H1 (cell line): ENCODE measurements at places on chromosomes 3 and 15.

GRCh38 chr15:49154359-49154758 is 1.0 kb downstream of the COPS2 start:
- DNase-seq, result no peak

DNA sequence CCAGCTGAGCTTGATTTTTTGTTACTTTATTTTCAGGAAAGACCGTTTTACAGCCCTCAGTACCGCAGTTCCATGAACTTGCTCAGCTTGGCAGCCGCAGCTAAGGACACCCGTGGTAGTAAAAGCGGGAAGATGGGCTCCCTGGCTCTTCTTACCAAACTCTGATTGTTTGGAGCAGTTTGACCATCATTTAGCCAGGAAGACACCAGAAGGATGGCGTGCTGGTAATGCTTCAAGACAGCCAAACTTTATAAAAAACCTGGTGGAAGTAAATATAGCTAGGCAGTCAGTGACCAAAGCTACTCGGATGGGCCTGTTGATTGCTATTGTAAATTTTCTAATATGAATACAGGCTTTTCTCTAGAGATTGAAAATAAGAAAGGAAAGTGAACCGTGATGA is 28.9 kb downstream of the POLR2M start:
- no peak for DNase-seq

DNA sequence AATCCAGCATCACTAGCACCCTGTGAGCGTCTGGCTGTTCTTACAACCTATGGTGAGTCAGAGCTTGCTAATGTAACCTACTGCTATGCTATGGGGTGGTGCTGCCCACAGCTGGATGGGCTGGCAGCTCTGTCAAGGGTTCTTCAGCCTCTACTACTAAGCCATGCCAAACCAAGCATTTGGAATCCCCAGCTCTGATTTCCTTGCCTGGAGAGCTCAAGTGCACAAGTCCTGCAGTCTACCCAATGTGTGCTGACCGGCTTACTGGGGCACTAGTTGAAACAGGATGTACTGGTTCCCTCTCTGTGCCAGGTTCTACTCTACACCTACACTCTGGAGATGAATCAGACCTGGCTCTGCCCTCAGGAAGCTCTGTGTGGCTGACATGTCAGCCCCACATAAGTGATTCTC is 4.2 kb downstream of the TEX264 start:
- no peak for DNase-seq

GRCh38 chr3:69085168-69085832 is 563 bp downstream of the ARL6IP5 start:
- no peak for DNase-seq

- DNase-seq, result no peak
These were observed 51.5 kb downstream of the RAD18 start for GRCh38 chr3:8911781-8912180.

DNA sequence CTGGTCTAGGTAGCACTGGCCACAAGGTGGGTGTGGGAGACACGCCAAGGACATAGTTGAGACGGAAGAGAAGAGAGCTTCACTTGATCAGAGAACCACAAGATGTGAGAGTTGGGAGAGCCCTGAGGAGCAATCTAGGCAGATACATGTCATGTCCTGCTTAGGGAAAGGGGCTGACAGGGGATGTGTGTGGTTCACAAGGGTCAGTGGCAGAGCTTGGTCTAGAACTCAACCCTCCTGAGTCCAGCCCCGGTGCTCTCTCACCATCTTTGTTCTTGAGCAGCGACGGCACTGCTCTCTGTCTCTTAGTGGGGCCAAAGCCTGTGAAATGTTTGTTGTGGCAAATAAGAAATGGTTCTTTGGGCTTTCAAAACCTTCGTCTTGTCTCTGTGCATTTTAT is 243.5 kb upstream of the ROPN1 start:
- DNase-seq, result no peak

DNA sequence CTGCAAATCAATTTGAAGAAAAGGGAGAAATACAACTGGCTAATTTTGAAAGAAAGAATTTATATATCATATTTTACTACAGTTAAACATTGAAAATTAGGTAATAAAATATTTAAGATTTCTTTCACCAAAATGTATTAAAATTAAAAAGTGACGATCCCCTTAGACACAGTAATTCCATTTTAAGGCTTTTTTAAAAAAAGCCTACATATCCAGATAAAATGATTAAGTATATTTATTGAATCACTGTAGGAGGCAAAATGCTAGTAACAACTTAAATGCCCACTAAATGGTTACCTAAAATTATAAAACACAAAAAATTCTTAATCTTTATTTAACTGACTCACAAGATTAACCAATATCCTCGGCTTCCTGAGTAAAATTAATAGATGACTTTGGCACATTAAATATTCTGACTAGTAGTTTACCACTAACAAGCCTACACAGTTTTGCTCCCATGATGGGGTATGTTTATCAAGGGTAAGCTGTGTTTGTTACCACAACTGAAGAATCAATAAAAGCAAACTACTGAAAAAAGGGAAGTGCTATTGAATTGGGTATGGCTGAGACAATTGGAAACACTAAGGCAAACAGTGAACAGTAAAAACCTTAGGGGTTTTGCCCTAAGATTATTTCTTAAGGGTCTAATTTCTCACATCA is 28.4 kb downstream of the ANKRD28 start:
- no peak for DNase-seq

- DNase-seq, result no peak
These were observed 10.7 kb downstream of the PCSK6 start for GRCh38 chr15:101478701-101479341.

DNA sequence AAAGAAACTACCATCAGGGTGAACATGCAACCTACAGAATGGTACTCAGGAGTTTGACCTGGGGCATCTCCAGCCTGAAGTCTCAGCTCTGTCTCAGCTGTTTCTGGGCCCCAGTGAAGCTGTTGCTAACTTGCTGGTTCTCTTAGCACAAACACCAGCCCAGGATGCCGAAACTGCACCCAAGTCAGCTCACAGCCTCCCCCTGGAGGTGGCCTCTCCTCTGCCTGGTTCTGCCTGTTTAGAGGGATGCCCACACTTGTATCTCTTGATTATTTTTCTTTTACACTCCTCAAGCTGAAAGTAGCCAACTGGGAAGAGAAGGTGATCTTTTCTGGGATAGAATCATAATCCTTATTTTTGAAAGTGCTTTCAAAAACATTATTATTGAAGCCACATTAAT is 289.0 kb upstream of the RASGRP1 start:
- DNase-seq, result peak; percentile 73

DNA sequence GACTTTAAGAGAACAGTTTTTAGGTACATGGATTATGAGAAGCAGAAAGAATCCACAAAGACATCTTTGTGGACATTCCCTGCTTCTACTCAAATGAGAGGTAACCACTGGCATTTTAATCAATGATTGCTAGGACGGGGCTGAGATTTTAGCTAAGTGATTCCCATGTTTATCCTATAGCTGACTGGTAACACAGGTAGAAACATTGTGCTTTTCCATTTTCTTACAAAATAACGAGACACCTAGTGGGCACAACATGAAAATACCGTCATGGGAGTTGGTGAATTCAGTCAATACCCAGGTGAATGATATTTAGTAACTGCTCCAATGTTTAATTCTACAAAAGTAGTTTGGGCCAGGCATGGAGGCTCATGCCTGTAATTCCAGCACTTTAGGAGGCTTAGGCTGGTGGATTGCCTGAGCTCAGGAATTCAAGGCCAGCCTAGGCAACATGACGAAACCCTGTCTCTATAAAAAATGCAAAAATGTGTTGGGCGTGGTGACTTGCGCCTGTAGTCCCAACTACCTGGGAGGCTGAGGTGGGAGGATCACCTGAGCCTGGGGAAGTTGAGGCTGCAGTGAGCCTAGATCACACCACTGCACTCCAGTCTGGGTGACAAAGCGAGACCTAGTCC is 37.2 kb upstream of the DENND4A start:
- no peak for DNase-seq

- no peak for DNase-seq
These were observed 60.3 kb downstream of the NOX5 start for GRCh38 chr15:69074843-69075224.

DNA sequence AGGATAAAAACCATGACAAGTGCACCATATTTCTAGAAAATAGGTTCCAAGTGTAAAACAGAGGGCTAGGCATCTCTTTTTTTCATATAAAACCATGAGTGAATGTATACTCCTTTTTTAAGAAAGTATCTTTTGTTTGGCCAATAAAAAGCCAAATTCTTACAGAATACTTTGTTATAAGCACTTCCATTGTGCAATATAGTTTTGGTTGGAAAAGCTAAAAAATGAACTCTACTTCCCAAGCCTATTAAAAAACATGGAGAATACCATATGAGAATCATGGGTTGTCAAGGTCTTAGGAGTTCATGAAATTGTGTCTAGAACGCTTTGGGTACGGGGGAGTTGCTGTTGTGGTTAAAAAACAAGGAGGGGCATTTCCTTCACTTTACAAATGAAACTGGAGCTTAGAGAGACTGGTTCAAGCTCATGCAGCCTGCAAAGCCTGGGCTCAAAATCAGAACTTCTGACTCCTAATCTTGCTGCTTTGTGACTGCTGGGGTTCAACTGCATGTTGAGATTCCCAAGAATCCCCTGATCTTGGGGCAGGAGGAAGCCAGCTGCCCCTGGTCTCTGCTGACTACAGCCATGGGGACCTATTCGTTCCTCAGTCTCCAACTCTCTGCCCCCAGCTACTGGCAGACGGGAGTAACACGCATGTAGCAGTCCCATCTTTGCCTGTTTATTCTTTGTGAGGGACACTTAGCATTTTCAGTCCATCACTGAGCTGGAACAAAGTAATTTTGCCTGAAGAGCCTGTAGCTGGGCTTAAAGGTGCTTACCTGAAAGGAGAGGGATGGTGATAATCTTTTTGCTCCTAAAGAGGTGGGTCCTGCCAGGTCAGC is 229.1 kb downstream of the CHST2 start:
- DNase-seq, result no peak

- DNase-seq, result no peak
These were observed 6.7 kb downstream of the LYZL4 start for GRCh38 chr3:42403737-42404136.

DNA sequence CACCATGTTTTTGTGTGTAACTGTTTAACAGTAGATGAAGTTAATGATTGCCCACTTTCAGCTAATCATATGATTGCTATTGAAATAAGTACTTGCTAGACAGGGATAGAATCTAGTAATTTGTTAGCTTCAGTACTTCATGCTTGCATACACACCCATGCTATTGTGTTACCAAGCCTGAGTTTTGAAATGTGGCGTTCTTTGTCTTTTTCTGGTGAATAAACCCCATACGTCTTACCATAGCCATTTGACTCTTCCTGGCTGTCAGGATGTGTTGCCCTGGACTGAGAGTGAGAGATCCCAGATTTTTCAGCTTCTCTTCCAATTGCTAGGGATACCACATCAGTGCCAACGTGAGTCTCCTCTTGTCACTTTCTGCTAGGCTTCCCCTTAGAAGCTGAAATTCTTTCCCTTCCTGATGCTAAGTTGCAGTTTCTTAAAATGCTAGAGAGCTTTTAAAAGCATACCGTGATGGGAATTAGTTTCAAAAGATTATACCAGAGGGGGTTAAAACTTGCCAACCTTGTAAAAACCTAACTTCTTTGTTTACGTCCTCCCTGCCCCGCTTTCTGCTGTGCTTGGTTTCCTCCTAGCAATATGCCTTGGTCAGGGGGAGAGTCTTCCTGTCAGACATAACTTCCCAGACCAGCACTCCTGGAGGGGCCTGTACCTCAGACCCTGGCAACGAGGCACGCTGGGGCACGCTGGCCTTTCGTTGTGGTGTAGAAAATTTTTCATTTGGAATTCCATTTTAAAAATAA is 62.9 kb upstream of the ULK4 start:
- no peak for DNase-seq

- no peak for DNase-seq
These were observed 16.9 kb upstream of the FAM3D start for GRCh38 chr3:58683466-58683865.

- DNase-seq, result no peak
These were observed 145.9 kb downstream of the MEIS2 start for GRCh38 chr15:36954486-36954885.

GRCh38 chr3:119359476-119360326 is 65.5 kb downstream of the ARHGAP31 start:
- no peak for DNase-seq

DNA sequence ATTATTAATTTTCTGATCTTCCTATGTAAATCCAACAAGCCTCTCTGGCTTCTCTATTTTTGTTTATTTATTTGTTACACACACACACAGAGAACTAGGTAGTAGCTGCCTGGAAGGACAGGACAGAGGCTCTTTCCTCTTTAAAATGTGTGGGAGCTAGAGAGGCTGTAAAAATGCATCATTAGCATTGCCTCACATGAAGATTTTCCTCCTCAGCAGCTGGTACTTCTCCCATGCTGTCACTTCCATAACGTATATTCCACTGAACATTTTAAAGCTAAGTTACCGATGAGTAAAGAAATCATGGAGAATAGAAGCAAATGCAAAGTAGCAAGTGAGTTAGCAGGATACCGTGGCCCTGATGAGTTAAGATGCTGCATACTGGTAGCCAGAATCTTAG is 63.9 kb downstream of the IMPG2 start:
- no peak for DNase-seq

- DNase-seq, result no peak
These were observed 18.1 kb upstream of the LEKR1 start for GRCh38 chr3:156808025-156808424.

- no peak for DNase-seq
These were observed 31.3 kb downstream of the STAC start for GRCh38 chr3:36411587-36411986.

DNA sequence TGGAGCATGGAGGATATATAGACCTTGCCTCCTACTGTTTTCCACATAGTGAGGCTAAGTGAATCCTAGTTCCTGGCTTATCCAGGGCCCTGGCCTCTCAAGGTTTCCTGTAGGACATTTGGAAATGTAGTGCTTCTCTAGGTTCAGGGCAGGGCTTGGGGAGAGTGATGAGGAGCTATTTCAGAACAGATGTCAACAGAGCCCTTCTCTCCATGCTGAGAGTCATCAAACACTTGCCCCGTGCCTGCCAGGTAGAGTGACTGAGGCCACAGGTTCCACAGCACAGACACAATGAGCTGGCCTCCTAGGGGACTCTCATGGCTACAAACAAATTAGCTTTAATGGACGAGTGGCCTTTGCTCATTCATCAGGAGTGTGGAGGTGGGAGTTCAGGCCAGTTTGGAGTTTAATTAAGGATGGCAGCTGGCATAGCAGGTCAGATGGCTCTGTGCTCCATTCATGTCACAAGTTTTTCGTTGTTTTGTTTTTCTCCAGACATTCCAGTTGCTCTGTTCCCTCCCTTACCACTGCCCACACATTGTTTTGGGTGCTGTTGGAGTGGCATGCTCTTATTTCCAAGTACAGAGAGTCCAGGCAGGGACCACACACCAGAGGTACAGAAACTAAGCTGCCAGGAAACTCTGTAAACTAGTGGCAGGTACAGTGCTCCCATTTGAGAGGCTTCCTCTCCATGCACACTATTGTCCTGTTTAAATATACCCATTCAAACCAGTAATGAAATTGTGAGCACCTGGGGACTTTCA is 189.8 kb downstream of the RYR3 start:
- no peak for DNase-seq

GRCh38 chr3:66473181-66473580 is 27.6 kb downstream of the LRIG1 start:
- DNase-seq, result no peak

DNA sequence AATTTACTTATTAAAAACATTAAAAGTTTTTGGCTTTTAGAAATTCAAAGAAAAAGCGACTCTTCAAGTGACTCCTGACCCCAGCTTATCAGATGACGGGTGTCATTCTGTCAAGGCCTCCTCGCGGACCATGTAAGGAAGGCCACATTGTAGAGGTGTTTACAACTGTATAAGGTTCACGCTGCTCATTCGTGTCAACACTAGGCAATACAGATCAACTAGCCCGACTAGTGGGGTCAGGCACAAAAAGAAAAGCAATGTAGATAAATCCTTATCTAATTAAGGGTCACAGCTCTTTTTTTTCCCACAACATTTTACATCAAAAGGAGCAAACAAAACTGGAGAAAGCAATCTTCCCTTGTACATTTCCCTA is 207.5 kb upstream of the NR2F2 start:
- DNase-seq, result no peak
